ENCODE measurements at places on chromosomes 5 and 9.

GRCh38 chr5:82656341-82656761, 378.2 kb upstream of the RPS23 start:
- DNase-seq, result no peak

GRCh38 chr9:23050548-23050947, 603.9 kb downstream of the DMRTA1 start:
- no peak for DNase-seq

GRCh38 chr5:146805081-146805480, 73.5 kb downstream of the PPP2R2B start:
- no peak for DNase-seq

GRCh38 chr9:135468854-135469521, 10.6 kb upstream of the PPP1R26 start:
- DNase-seq, result no peak

- DNase-seq, result no peak
These were observed 694.6 kb downstream of the DNAH5 start for GRCh38 chr5:13249854-13250253.

DNA sequence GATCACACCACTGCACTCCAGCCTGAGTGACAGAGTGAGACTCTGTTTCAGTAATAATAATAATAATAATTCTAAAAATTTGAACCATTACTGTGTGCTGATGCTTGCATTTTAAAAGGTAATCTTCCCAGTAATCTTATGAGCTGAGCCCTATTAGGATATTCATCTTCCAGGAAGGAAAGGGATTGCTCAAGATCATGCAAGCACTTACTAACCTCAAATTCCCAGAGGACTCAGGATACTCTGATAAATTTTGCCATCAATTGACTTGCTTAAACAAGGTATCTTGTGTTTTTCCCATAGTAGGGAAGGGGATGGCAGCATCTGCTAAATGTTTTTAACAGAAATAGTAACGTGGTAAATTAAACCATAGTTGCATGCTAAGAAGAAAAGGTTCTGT, 176.4 kb upstream of the MRPS30 start:
- DNase-seq, result no peak

DNA sequence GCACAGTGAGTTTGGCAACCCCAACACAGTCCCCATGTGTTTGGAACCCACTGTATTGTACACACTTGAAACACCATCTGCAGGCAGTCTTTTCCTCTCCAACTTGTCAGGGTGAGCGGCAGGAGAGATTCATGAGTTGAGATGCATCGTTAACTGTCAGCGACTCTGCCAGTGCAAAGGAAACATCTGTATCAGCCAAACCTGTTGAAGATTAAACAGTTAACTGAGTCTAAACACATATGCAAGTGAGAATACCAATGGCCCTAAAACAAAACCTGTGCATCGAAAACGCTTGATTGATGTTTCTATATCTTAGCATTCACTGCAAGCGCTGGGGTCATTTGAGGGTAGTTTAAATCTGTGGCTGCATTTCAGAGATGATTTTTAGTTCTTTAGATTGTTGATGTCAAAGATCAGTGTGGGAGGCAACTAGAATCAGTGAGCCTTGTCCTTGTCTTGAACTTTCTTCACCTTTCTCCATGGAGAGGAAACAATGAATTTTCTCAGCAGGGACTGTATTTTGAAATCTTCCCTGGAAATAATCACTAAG, 41.3 kb upstream of the PAM start:
- no peak for DNase-seq

- no peak for DNase-seq
These were observed 118.1 kb downstream of the WNK2 start for GRCh38 chr9:93301911-93302541.

- DNase-seq, result no peak
These were observed 6.4 kb upstream of the ZFR start for GRCh38 chr5:32450952-32451351.

GRCh38 chr9:136334541-136334940, 7.2 kb downstream of the GPSM1 start:
- DNase-seq, result no peak

GRCh38 chr5:38151878-38152277, 106.5 kb upstream of the EGFLAM start:
- DNase-seq, result no peak

DNA sequence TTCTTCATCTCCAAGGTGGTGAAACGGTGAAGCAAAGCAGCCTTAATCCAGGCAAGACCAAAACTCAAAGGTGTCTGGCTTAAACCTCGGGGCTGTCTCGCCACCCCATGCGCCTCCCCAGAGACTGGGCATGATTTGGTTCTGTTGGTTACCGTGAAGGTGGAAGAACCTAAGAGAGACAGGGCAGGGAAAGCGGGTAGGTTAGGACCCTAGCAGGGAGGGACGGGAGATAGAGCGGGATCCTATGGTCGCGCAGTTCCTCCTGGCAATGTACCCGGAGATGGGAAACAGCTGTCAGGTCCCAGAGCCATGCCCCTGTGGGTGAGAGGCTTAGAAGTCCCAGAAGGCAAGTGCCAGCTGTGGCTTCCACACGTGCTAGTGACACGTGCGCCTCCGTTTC, 418.3 kb upstream of the IRX1 start:
- no peak for DNase-seq

GRCh38 chr9:19597176-19597575, 188.4 kb downstream of the ACER2 start:
- DNase-seq, result no peak
